Dorsolateral prefrontal cortex (tissue), 122 donors: ENCODE measurements at places on chromosomes 6 and 20. TPM values are rescaled to one million over a fixed set of nuclear protein-coding genes. Genes with fewer than 3 reads are reported as not detected.

Gene EZR
- total RNA-seq = 132 TPM

Gene PMEPA1
- total RNA-seq = 26.2 TPM

Gene ZNF335
- total RNA-seq = 29.7 TPM

Gene C6orf52
- 3.8 TPM for total RNA-seq

Gene TIAM2
- total RNA-seq = 66.2 TPM

Gene CUTA
- 166 TPM for total RNA-seq

Gene DLK2
- total RNA-seq = 4.9 TPM

Gene METTL24
- 3.8 TPM for total RNA-seq

Gene TAGAP
- 2.0 TPM for total RNA-seq

Gene IL17A
- not detected for total RNA-seq

Gene PROKR2
- total RNA-seq = 4.1 TPM

Gene PACSIN1
- total RNA-seq = 426 TPM

Gene SNAP91
- total RNA-seq = 239 TPM

Gene RBM38
- 15.5 TPM for total RNA-seq

Gene ADTRP
- total RNA-seq = 0.99 TPM

Gene ESF1
- 17.0 TPM for total RNA-seq

Gene PKHD1
- 0.07 TPM for total RNA-seq

Gene ORC3
- 38.3 TPM for total RNA-seq

Gene ACSS1
- 68.3 TPM for total RNA-seq

Gene KIF13A
- 54.9 TPM for total RNA-seq

Gene GPX5
- not detected for total RNA-seq

Gene FAM83B
- not detected for total RNA-seq

Gene MAP3K7
- 37.9 TPM for total RNA-seq
